SK-N-MC (cell line): ENCODE measurements at places on chromosomes 3 and 15.
A peak's percentile ranks its signal among the peaks of the same experiment; 100 is the strongest.

DNA sequence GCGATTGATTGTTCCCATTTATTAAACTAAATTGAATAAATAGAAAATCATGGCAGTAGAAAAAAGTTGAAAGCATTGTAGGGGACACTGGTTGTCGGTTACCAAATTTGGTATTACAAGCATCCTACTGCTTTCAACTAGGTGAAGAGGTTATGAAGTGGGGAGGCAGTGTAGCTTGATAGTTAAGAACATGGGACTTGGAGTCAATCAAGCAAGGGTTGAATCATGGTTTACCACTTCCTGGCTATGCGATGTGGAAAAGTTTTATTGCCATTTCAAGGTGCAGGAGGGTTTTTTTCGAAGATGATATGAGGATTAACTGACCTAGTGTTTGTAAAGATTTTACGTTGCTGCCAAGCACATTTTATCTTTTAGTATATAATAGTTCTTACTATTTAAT is 318.2 kb upstream of the KCNH8 start:
- no peak for DNase-seq

GRCh38 chr3:167113035-167113830 is 266.9 kb downstream of the ZBBX start:
- peak; percentile 16 for DNase-seq

DNA sequence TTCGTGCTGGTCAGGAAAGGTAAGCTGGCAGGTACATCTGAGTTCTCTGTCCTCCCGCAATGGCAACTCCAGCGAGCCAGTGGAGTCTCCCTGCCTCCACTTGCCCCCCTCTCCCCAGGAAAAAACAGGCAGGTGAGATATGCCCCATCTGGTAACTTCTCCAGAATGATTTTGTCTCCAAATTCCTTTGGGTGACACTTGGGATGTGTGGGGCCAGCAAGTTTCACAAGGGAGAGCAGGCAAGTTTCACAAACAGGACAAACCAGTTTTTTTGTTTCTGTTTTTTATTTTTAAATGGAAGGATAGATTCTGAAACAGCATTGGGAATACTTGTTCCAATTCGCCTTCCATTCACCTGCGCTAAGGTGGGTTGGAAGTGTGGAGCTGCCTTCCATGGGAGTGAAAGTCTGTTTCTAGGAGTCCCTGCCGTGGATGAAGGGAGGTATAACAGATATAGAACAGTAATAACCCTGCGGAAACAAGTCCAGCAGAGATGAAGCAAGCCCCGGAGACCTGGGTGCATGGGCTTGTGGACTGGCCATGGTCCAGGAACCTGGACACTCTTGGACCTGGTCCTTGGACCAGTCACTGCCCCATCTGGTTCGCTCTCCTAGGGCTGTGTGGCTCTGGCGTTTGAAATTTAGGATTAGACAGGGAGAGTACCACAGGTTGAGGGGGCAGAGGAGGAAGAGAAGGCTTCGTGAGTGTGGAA is 22.9 kb upstream of the KIF23 start:
- DNase-seq, result no peak

DNA sequence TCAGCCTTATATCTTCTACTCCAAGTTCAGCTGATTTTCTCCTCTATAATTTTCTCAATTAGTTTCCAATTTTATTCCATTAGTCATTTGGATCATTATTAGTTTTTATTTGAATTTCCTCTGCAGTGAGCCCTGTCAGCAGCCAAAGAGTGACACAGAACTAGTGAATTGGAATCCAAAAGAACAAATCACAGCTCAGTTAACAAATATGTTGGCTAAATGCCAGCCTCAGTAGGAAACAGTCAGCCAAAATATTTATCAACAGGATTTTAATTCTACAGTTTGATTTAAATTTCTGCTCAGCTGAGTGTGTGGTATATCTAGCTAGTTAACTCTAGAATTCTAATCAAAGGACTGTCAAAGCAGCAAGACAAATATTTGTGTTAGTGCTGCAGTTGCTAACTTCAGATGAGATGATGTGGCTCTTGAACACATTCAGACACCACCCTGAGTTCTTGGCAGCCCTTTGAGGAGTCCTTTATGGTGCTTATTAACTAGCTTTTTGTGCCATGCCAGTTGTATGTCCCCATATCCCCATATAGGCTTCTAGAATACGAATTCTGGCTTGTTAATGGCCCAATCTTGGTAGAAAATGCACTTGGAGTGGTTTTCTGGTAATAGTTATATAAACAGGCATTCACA is 194.5 kb downstream of the CPNE4 start:
- no peak for DNase-seq

DNA sequence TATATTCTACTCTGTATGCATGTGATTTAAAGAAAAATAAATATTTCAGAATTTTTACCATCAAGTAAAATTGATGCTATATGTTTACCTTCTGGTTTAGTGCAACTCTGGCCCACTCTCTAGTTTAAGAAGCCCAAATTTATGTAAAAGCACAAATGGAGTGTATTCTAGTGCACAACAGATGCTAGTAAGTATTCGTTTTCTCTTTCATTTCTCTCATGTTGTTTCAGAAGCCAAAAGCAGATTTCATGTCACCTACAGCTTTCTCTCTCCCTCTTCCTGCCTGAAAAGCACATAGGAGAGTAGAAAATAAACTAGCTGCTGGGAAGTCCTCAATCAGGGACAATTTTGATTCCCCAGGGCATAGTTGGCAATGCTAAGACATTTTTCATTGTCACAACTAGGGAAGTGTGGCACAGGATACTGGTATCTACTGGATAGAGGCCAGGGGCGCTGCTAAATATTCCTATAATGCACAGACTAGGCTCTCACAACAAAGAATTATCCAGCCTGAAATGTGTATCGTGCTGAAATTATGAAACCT is 147.4 kb upstream of the ARHGEF26 start:
- DNase-seq, result no peak

DNA sequence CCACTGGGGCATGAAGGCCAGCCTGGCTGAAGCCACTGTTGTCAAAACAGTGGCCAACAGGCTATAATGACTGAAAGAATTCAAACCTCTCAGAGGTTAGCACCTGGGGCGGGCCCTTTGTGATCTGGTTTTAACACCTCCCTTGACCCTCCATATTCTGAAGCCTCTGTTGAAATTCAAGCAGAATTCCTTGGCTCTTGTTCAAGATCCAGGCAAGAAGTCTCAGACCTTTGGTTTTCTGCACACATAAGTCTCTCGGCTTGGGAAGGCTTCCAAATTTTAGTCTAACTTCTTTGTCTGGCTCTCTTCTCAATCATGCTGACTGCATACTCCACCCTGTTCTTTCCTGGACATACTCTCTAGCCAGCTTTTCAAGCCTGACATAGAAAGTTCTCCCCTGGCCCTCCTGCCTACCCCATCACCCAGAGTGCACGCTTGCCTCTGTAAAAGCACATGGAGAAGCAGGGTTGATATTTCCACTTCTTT is 144.5 kb downstream of the PDZRN3 start:
- DNase-seq, result no peak

DNA sequence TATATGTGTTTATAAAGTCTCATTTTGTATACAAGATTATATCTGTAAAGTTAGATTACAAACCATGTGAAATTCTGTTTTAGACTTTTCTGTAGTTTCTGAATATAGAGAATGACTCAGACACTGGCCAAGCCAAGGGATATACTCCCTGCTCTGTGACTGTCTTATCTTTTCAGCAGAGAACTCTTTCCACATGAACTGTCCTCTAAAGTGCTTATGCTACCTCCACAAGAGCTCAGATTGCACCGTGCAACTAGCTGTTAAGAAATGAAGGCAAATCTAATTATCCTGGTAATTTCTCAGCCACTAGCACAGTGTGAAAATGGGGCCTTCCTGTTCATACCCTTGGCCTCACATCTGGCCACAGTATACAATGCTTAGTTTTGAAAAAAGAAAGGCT is 44.3 kb upstream of the CPNE4 start:
- DNase-seq, result no peak
